Smooth muscle cell of the coronary artery (primary cell): ENCODE measurements at places on chromosomes 5 and 9. TPM values are rescaled to one million over a fixed set of nuclear protein-coding genes. Genes with fewer than 3 reads are reported as not detected.

Gene WDR38
- not detected in 2 replicates for total RNA-seq

Gene PKD2L2
- total RNA-seq: not detected in 2 replicates

Gene IFNA13
- not detected in 2 replicates for total RNA-seq

Gene TEK
- total RNA-seq: 0.23 and 29.1 TPM in 2 replicates

Gene BNC2
- 11.0 and 29.6 TPM in 2 replicates for total RNA-seq

Gene NRARP
- 0.30 and 0.47 TPM in 2 replicates for total RNA-seq

Gene ZNF618
- total RNA-seq: 8.9 and 9.1 TPM in 2 replicates

Gene ANKDD1B
- 0.23 and 0.30 TPM in 2 replicates for total RNA-seq

Gene SLC6A19
- not detected in 2 replicates for total RNA-seq

Gene LCN9
- total RNA-seq: not detected in 2 replicates

Gene BTNL3
- not detected in 2 replicates for total RNA-seq

Gene COL15A1
- total RNA-seq: 18.2 and 130 TPM in 2 replicates

Gene LRRC70
- 0.53 and 1.4 TPM in 2 replicates for total RNA-seq

Gene PTBP3
- total RNA-seq: 6.9 and 13.8 TPM in 2 replicates

Gene HABP4
- total RNA-seq: 15.7 and 19.7 TPM in 2 replicates

Gene FOCAD
- total RNA-seq: 58.3 and 121 TPM in 2 replicates

Gene MAP1B
- 109 and 145 TPM in 2 replicates for total RNA-seq

Gene GALNT12
- total RNA-seq: 2.2 and 13.6 TPM in 2 replicates

Gene SPAG8
- 1.2 and 1.3 TPM in 2 replicates for total RNA-seq

Gene SAPCD2
- total RNA-seq: under 0.01 and 2.2 TPM in 2 replicates

Gene GABRA1
- total RNA-seq: not detected in 2 replicates

Gene ABLIM3
- 6.5 and 13.8 TPM in 2 replicates for total RNA-seq

Gene FUT7
- not detected in 2 replicates for total RNA-seq

Gene BRINP1
- 0.30 and 27.4 TPM in 2 replicates for total RNA-seq

Gene C5orf63
- total RNA-seq: 0.47 and 1.9 TPM in 2 replicates

Gene RNF183
- total RNA-seq: not detected in 2 replicates

Gene MAST4
- total RNA-seq: 8.5 and 13.4 TPM in 2 replicates

Gene EIF4E1B
- total RNA-seq: not detected in 2 replicates

Gene PRDM9
- not detected in 2 replicates for total RNA-seq

Gene RALGPS1
- 0.45 and 2.6 TPM in 2 replicates for total RNA-seq
